Activated naive CD4-positive, alpha-beta T cell treated with anti-CD3 and anti-CD28 coated beads for 36 hours (primary cell): ENCODE measurements at places on chromosomes 2 and 18. TPM values are rescaled to one million over a fixed set of nuclear protein-coding genes. Genes with fewer than 3 reads are reported as not detected.
A peak's percentile ranks its signal among the peaks of the same experiment; 100 is the strongest.

DSG1 gene
- total RNA-seq, result not detected

NTSR2 gene
- total RNA-seq, result not detected

BIN1 gene
- 50.4 TPM for total RNA-seq

TLX2 gene
- 0.10 TPM for total RNA-seq

VAMP8 gene
- 98.7 TPM for total RNA-seq

TDRD15 gene
- not detected for total RNA-seq

GCKR gene
- not detected for total RNA-seq

DUSP19 gene
- 6.0 TPM for total RNA-seq

DNA sequence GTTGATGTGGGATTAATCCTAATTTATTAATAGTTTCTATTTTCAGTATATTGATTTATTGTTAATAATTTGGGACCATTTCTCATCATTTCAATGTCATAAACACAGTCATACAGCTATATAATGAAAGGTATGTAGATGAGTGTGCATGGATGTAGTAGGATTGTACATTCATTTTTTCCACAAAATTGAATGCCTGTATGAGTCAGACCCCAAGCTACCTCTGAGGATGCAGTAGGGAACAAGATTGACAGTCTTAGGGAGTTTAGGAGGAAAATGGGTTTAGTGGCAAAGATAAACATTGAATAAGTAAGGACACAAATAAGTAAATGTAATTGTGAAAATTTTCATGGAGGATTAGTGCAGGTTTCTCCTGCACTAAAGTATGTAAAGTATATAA is 14.1 kb upstream of the TMEFF2 start:
- no peak for DNase-seq

DNA sequence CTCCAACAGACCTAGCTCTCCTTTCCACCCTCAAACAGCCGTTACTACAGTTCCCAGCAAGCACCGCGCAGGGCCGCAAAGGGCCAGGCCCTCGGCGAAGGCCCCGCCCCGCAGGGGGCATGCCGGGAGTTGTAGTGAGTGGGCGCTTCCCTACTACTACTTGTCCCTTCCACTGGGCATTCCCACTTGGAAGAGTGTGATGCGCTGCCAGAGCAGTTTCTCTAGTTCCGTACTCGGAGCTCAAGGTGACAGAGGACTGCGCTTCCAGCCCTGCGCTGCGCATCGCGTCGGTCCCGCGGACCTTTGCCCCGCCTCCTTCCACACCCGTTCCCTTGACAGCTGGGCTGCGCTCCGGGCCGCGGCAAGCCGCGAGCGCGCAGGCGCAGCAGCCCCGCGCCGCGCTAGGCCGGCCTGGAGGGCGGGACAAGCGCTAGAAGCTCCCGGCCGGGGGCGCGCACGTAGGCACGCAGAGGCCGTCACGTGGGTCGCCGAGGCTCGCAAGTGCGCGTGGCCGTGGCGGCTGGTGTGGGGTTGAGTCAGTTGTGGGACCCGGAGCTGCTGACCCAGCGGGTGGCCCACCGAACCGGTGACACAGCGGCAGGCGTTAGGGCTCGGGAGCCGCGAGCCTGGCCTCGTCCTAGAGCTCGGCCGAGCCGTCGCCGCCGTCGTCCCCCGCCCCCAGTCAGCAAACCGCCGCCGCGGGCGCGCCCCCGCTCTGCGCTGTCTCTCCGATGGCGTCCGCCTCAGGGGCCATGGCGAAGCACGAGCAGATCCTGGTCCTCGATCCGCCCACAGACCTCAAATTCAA is at the start of gene VAPA:
VAPA (plus strand) TSS at position 491 of the 808 bp plus-strand sequence; CDS start at position 732, 241 bp downstream.
- peak; percentile 93 for DNase-seq

- peak; percentile 71 for DNase-seq
Measured at GRCh38 chr2:23436346-23437098, 51.5 kb downstream of the KLHL29 start.

- peak; percentile 22 for DNase-seq
Measured at GRCh38 chr2:95158891-95159619, 593 bp downstream of the ZNF514 start.

DNA sequence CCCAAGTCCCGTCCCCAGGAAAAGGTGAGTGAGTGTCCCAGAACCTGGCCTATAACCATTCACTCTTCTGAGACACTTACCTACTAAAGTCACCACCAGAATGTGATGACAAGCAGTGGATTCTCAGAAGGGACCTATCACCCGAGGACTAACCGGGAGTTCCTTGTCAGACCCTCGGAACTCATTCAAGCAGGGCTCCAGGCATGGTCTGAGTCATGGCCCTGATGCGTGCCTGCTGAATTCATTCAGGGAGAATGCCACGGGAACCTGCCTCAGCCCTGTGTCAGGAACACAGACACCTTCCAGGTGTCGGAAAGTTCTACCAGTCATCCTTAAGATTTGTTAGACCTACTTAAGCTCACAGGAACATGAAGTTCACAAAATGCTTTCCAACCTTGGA is 29.8 kb downstream of the ALPK2 start:
- no peak for DNase-seq

GRCh38 chr2:14551069-14551468 is 81.4 kb upstream of the LRATD1 start:
- no peak for DNase-seq

DNA sequence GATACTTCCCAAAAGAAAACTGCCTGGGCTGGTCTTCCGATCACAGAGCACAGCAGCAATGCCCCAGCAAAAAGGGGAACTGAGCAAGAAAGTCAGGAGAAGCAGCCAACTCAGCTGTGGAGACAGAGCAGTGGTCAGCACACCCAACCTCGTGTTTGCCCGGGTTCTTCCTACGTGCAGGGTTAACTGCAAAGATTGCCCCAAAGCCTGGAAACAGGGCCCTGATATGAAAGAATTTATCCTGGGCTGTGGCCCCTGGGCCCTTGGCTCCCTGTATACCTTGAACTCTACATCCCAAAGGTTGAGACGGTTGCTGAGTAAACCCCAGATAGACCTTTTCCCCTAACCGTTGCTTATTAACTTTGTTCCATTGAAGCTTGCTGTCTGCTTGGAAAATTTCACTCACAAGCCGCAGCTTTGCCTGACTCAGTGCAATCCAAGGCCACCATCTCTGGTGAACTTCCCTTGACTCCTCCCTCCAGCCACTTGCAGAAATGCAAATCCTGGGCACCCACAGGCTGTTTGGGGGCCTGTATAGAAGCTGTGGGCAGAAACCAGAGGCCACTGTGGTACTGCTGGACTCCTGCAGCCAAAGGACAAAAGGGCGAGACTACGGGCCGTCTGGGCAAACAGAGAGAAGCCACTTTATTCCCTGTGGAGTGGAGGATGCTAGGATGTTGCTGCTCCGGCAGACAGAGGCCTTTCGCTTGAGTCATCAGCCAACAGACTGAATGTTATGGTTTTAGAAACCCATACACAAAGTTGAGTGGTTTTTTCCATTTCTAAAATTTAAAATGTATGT is 18.2 kb downstream of the NRP2 start:
- no peak for DNase-seq

GRCh38 chr2:85433511-85434089 is 15.1 kb downstream of the SH2D6 start:
- no peak for DNase-seq

GRCh38 chr2:109322641-109323040 is 193.6 kb downstream of the SH3RF3 start:
- no peak for DNase-seq

GRCh38 chr2:66578687-66579106 is 143.8 kb downstream of the MEIS1 start:
- no peak for DNase-seq

DNA sequence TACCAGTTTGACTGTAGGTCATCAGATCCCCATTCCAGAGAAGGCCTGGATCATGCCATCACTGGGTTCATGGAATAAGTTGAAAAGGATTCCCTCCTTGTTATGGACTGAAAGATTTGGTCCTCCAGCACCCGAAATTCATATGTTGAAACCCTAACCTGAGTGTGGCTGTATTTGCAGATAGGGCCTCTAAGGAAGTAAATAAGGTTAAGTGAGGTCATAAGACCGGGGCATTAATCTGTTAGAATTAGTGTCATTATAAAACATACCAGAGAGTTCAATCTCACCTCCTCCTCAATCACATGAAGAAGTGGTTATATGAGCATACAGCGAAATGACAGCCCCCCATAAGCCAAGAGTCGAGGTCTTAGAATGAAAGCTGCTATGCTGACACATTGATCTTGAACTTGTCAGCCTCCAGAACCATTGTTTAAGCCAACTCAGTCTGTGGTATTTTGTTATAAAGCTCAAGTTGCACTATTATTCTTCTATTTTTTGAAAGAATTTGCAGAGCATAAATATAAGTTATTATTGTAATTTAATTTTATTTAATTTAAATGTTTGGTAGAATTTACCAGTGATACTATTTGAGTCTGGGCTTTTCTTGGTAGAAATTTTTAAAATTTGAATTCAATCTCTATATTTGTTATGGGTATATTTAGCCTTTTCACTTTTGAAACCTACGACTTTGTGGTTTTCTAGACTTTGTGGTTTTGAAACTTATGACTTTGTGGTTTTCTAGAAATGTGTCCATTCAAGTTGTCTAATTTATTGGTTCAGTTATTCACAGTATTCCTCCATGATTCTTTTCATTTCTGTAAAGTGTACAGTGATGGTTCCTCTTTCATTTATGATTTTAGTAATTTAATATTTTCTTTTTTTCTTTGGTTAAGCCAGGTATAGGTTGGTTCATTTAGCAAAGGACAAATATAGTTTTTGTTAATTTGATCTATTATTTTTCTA is 1206.7 kb upstream of the CDH2 start:
- no peak for DNase-seq

DNA sequence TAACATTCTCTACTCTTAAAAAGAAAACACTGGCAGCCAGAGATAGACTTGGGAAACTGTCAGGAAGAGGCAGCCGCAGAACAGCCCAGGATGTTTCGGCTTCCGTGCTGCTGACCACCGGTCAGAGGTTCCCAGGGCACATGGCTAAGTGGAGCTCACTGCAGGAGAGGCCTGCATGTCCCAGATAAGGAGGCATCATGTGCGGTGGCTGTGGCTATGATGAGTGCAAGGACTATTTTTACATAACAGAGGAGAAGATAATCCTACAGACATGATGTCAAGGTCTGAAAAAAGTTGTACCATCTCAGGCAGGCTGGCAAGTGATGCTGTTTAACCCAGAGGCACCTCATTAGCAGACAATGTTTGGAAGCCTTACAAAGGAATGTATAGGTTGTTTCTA is 252.3 kb downstream of the CYRIA start:
- no peak for DNase-seq

- peak; percentile 75 for DNase-seq
Measured at GRCh38 chr2:128520791-128521190, 202.1 kb upstream of the HS6ST1 start.

DNA sequence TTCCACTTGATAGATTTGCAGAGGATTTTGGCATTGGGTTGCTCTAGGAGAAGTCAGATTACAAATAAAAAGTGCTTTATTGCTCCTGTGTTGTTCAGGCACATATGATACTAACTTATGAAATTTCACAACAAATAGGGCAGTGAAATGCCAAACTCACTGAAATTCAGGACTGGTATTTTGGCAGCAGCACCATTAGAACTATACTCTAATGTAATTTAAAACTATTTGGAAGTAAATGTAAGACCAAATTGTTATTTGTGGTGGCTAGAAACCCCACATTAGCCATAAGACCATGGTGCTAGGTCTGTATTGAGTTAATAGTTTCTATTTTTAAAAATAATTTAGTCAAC is 57.2 kb downstream of the SPTBN1 start:
- no peak for DNase-seq

GRCh38 chr2:186683341-186683740 is 10.5 kb upstream of the FAM171B start:
- DNase-seq, result no peak

DNA sequence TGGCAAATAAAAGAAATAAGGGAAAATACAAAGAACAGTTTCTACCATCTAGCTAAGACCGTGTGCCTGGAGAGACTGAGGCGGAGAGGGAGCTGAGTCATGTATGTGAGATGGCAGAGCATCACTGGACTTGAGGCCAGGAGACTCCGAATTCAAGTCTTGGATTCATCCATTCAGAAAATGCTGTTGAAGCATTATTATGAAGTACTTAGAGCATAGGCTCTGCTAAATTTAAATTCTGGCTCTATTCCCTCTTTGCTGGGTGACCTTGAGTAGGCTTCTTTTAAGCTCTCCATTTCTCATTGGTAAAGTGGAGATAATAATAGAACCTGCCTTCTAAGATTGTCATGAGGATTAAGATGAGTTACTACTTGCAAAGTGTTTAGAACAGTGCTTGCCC is 34.7 kb downstream of the NPHP1 start:
- DNase-seq, result no peak

DNA sequence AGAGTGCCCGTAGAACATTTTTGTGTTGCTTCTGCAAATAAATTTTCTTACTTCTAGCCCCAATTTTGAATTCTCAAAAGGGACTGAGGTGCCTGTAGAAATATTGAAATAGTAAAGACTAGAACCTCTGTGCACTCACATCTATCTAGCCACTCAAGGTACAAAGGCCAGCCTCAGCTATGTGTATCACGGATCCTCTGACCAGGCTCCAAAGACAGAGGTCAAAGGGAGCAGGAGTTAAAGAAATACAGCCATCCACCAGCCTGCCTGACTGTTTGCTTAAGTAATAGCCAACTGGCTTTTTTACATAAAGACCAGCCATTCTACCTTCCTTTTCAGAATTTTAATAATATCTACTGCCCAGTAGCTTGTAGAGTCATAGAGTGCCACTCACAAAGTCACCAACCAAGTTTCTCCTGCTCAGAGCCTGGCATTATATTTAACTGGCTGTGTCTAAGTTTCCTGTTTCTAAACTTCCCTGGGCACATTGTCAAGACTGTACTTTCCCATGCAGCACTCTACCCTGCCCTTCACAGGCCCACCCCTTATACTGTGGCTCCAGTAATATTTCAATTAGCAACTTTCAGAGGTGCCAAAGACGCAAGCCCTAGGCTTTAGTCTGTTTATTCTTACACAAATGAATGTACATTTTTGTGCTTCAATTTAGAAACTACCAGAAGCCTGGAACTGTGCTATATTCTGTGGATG is 338.3 kb upstream of the NT5C1B start:
- no peak for DNase-seq

GRCh38 chr2:111703759-111704158 is 180.2 kb downstream of the ANAPC1 start:
- DNase-seq, result no peak

- DNase-seq, result no peak
Measured at GRCh38 chr2:219514196-219514761, at the start of gene ASIC4. Gene ASIC4 (plus strand): TSS chr2:219514482. CDS start chr2:219514725, 243 bp downstream.

DNA sequence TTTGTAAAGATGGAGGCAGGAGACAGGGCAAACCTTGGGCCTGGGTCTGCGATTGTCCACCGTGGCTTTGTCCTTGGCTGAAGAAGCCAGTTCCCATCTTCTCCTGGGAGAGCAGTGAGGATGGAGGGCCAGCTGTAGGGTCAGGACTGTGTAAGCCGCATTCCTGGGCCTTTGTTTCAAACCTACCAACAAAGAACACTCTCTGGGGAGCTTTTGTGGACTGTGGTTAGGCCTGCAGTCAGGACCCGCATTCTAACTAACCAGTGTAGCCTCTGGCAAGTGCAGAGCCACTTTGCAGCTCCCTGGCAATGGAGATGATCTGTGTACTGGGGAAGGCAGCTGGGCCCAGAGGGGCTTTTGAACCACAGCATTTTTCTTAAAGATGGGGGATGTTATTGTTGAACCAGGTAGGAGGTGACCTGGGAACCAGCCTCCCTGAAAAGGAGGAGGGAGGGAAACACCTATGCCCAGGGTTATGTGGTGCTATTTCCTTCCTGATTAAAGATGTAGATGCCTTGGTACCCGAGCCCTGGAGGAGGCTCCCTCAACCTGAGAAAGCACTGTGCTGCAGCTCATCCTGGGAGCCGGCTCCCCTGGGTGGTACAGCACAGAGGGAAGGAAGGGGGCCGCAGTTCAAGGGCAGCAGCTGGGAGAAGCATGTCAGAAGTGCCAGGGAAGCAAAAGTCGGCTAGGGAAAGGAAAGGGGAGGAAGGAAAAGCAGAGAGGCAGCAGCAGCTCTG is 12.7 kb upstream of the SMAD4 start:
- no peak for DNase-seq

GRCh38 chr2:6352247-6352646 is 513.5 kb downstream of the CMPK2 start:
- DNase-seq, result no peak
